HCT116 (cell line): ENCODE measurements at places on chromosomes 1 and 21.

DNA sequence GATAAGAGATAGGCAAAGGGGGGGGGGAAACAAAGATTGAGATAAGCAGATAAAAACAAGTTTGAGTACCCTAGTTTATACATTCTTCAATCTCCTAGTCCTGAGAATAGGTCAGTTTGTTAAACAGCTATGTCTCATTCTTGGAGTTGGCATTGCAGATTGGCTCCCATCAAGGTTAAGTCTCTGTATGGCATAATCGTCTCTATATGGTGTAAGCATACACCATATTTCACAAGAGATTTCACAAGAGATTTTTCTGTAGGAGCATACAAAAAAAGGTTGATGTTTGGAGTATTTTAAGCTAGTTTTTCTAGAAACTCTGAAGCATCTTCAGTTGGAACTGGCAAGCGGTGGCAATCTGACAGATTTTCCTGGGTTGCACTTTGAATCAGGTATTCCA lies 35.8 kb downstream of the NCAM2 start:
- DNase-seq = no peak

- DNase-seq = no peak
These were observed 57.1 kb upstream of the ADARB1 start for GRCh38 chr21:45017039-45017960.

- DNase-seq = no peak
These were observed 425.7 kb upstream of the USP24 start for GRCh38 chr1:55640708-55641473.

GRCh38 chr1:32848354-32849063 lies 22.2 kb downstream of the FNDC5 start:
- DNase-seq = no peak

DNA sequence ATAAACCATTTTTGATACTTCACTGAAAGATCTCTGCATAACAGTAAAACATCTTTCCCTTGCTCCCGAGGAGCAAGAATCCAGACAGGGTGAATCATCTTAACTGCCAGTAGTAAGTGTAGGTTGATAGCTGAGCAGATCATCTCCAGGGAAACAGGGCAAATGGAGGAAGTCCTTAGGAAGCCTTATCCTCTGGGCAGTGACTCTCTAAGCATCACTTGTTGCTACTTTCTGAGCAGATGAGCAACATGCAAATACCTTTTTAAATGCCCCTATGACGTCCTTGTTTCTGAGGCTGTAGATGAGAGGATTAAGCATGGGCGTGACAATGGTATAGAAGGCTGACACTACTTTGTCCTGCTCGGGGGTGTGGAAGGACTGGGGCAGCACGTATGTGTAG lies 8.9 kb downstream of the OR2T11 start:
- DNase-seq = no peak

- peak; percentile 6 for DNase-seq
These were observed 23.4 kb upstream of the TSPAN2 start for GRCh38 chr1:115112496-115113375.

- DNase-seq = no peak
These were observed 20.3 kb upstream of the SLC26A9 start for GRCh38 chr1:205963352-205964155.

DNA sequence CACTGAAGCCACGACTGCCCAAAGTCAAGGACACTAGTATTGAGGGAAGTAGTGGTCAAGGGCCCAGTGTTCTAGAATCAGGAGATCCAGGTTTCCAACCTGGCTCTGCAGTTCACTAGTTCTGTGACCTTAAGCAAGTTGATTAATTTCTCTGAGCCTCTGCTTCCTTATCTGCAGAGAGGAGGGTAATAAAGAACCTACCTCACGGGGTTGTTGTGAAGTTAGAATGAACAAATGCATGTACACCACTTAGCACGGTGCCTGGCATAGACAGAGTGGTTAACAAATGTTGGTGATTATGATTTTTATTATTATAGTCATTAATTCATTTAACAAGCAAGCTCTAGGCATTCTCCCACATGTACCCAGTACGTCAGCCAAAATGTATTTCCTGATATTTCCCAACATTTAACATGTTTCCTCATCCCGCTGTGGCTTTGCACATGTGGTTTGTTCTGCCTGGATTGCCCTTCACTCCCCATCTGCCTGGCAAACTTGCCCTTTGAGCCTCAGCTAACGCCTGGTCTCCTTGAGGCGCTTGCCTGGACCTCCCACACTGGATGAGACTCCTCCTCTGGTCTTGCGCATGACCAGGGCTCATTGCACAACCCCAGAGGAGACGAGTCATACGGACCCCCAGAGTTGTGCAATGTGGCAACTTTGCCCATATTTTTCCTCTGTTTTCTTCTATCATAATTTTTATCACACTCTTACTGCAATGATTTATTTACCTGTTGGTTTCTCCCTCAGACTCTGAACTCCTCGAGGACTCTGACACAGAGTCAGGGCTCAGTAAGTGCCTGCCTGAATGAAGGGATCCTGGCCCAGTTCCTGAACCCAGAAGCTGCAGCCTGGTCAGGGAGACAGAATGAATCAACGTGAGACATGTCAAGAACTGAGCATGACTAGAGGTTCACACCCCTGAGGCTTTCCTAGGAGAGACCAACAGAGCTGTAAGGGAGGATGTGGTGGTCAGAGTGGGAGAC lies 20.7 kb upstream of the MFSD2A start:
- no peak for DNase-seq

- no peak for DNase-seq
These were observed 49.5 kb downstream of the ATP5PO start for GRCh38 chr21:33865996-33866575.

- DNase-seq = peak; percentile 69
These were observed 6.5 kb upstream of the ATP1A2 start for GRCh38 chr1:160108888-160109662.

DNA sequence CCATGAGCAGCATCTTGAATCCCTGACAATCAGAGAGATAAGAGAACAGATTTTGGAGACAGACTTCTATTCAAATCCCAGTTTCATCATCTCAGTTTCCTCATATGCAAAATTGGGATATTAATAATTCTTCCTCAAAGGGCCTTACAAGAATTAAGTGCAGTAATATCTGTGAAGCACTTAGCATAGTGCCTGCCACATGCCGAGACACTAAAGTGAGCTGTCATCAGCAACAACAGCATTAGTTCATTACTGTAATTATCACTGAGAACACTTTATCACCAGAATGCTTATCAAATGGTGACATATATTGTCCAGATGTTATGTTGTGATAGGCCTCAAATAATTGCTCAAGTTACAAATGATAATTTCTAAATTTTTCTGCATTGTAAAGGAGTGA lies 922 bp upstream of the FCRLB start:
- no peak for DNase-seq

DNA sequence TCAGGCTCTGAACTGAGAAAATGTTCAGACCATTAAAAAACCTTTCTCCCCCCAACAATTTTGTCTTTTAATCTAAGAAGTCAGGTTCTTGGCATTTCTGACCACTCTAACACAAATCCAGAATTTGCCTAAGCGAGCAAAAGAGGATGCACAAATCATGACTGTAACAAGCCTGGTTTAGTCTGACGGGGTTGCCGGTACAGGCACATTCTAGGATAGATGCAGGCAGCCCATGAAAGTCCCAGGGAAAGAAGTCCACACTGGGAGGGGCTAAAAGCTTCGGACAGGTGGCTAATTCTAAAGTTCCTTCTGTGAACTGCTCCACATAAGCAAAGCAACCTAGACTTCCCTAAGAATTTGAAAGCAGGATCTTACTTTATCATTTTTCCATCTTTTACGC lies 48.0 kb upstream of the KCNE1 start:
- DNase-seq = no peak
